Activated T-cell treated with anti-CD3 and anti-CD28 coated beads for 24 hours (primary cell): ENCODE measurements at places on chromosomes 7 and 10.
A peak's percentile ranks its signal among the peaks of the same experiment; 100 is the strongest.

DNA sequence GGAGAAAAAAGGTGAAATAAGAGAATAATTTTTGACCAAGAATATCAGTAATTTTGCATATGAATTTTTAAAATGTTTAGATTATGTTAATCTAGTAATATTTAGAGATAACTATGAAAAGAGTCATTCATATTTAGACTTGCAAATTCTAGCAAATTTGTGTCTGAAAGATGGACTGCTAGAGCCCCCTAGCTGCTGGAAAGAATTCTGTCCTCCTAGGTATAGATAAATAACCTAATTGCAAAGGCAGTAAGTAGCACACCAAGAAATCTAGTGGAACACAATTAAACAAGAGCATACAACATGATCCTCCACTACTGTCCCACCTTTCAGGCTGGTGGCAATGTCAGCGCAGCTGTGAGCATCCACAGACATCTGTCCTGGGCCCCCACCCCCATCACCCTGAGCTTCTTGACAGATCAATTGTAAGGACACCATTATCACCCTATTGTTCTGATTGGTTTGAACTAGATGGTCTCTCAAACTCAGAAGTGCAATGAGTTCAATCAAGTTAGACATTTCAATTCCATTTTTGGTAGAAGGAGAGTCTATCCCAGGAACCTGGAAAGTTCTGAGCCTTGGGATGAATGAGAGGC, 15.0 kb upstream of the GFRA1 start:
- no peak for DNase-seq

GRCh38 chr10:77586719-77587415, 50.7 kb downstream of the KCNMA1 start:
- no peak for DNase-seq

DNA sequence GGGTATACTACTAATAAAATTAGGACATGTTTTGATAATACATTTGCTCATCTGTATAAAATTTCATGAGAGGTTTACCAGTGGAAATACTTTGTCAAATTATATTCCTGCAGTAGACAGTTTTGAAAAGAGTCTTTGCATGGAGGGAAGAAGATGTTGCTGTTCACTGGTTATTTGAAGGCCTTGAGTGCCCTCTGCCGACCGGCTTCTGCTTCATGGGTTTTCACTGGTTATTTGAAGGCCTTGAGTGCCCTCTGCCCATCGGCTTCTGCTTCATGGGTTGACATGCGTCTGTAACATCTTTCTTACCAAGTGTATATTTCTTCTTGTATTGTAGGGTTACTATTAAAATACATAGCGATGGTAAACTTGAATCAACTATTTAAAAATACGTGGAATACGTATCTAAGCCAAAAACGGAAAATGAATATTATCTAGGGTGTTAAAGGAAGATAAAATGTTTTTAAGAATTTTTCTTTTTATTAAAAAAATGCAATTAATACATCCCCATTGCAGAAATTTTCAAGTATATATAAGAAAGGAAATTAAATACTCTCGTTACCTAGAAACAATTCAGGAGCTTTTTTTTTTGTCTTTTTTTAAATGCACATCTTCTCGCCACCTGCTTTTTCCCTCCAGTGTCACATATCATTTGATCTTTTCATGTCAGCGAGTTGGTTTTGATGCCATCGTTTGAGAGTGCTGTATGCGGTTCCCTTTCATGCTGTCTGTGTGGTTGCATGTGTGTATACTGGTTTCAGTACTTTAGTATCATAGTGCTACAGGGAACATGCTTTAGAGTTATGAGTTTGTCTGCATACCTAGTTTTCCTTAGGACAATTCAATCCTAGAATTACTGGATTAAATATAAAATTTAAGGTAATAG, 73.4 kb downstream of the SHH start:
- DNase-seq: peak; percentile 47

- no peak for DNase-seq
Observed at GRCh38 chr7:85065306-85065705, 121.5 kb downstream of the SEMA3D start.

- no peak for DNase-seq
Observed at GRCh38 chr10:104308439-104308903, 29.8 kb downstream of the ITPRIP start.

DNA sequence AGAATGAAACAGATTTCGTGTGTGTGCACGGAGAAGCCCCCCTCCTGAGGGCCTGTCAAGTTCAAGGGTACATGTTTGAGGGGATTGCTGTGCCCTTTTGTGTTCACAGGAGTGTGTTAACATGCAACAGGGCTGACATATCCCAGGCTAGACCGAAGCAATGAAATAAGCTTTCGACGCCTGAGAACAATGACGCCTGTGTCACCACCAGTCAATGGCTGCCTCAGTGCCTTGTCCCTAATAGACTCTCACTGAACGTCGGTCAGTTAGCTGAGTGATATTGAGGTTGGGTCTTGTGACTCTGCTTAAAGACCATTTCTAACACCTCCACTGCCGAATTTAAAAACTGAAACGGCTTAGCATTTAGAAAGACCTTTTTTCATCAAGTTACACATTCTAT, 175.2 kb upstream of the TCF7L2 start:
- DNase-seq: no peak

DNA sequence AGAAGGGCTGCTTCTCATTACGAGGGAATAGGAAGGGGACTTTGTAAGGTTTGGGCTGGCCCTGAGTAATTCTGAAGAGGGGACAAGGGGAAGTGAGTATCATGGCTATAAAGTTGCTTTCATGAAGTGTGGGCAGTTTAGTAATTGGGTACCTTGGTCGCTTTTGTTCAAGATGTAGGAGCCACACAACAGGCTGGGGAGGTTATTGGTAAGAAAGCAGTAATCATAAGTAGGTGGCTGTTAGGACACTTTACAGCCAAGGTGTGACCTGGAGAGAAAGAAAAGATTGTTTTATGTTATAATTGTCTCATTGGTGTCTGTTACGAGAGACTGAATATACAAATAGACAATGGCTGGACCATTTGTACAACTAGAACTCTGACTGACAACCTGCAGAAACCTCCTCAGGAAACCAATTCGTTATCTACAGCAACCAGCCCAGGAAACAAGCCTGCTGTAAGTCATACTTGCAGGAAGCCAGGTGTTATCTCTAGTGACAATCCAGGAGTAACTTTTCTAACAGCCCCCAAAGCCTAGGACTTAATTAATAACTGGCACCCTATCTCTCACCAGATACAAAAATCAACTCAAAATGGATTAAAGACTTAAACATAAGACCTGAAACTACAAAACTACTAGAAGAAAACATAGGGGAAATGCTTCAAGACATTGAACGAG, 5.0 kb upstream of the CCM2 start:
- DNase-seq: no peak

GRCh38 chr10:86377797-86378146, 11.2 kb upstream of the GRID1 start:
- no peak for DNase-seq

- DNase-seq: no peak
Observed at GRCh38 chr10:93445097-93445960, 36.8 kb downstream of the MYOF start.

GRCh38 chr10:49526619-49527018, 12.3 kb downstream of the ERCC6 start:
- no peak for DNase-seq

DNA sequence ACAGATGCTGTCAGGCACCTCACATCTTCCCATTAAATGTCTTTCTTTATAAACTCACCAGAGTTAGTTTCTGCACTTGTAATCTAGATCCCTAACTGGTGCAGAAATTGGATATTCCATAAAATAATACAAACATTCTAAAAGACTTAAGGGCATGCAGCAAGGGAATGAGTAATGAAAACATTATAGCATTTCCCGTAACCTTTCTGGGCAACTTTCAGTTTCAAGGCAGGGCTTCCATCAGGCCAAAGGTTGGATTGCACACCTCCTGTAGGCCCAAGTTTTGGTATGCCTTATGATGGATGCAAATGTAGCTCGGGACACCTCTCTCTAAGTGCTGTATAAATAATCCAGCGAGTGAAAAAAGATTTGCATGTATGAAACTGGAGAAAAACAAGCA, 129.9 kb upstream of the LYZL2 start:
- DNase-seq: no peak

- no peak for DNase-seq
Observed at GRCh38 chr10:4194231-4194630, 409.2 kb upstream of the KLF6 start.

GRCh38 chr7:39951226-39952194, 1.5 kb downstream of the CDK13 start:
- DNase-seq: peak; percentile 55

- no peak for DNase-seq
Observed at GRCh38 chr7:133290676-133291333, 37.9 kb downstream of the EXOC4 start.

GRCh38 chr10:103835096-103836050, 20.0 kb downstream of the SH3PXD2A start:
- no peak for DNase-seq

DNA sequence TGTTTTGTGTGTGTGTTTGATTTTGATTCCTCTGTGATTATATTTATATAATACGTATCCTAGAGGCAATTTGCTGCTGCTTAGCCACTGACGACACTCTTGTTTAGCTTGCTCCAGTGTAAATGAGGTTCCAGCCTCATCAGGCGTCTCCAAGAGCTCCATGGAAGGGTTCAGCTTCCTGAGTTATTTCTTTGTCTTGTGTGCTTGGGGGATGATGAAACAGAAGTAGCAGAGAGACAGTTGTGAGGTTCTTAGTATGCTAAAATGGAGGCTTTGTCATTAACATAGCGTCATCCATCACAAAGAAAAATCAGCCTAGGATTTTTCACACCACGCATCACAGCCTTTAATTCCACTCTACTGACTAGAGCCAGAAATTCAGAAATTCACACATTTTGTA, 85.1 kb downstream of the KLF6 start:
- no peak for DNase-seq

- DNase-seq: peak; percentile 83
Observed at GRCh38 chr10:114526504-114527238, 122.4 kb upstream of the AFAP1L2 start.

- no peak for DNase-seq
Observed at GRCh38 chr7:128105228-128106022, 74.2 kb upstream of the LRRC4 start.

- no peak for DNase-seq
Observed at GRCh38 chr10:90179696-90180407, 478.5 kb downstream of the KIF20B start.

DNA sequence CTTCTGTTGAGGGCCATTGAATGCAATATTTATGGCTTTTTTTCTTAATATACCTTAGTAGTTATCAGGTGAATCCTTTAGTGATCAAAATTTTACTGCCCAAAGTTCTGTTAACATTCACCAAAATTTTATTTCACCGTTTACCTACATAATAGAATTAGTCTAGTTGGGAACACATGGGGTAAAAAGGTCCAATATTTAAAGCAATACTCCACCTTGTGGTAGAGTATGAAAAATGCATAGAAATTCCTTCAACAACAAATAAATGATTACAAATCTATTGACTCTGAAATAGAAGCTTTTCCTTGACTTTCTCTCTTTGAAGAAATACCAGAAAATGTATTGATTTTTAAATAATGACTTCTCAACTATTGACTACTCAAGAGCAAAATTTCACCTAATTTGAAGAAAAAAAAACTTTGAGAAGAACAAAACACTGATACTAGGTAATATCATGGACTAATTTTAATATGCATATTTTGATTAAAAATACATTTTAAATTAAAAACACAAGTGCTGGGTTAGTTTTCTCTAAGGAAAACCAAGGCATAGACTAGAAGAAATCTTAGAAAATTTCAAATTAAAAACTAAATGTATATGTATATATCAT, 43.3 kb downstream of the POLR1F start:
- no peak for DNase-seq

DNA sequence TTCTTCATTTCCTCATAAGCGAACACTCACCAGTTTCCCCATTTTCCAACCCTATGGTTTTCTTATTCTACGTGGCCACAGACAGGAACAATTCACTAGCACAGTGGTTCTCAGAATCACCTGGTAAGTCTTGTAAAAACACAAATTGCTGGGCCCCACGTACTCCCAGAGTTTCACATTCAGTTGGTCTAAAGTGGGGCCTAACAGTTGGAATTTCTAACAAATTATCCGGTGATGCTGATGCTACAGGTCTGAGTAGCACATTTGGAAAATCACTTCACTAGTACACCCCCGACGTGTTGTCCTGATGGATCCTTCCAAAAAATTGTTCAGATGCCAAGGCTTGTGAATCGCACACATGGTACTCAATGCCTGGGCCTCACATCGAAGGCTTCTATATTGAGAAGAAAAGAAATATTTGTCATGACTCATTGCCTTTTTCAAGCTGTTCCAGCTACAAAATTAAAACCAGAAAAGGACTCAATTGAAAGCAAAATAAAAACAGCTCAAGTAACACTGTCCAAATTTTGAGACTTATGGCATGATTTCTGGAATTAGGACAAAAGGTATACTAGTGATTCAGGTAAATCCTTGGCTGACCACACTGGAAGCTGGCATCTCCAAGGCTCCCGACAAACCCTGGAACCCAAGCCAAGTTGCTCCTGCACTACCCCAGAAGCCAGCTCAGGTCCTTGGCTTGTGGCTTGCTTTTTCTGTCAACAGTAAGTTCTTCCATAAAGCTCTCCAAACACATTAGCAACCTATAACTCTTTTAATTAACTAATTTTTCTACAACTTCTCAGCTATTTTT, 12.9 kb upstream of the VIM start:
- DNase-seq: no peak

GRCh38 chr10:15395935-15396334, 24.8 kb upstream of the FAM171A1 start:
- DNase-seq: no peak

- peak; percentile 40 for DNase-seq
Observed at GRCh38 chr7:134458341-134458805, 527 bp downstream of the AKR1B1 start.

GRCh38 chr7:16270844-16271243, 150.5 kb downstream of the CRPPA start:
- DNase-seq: no peak

DNA sequence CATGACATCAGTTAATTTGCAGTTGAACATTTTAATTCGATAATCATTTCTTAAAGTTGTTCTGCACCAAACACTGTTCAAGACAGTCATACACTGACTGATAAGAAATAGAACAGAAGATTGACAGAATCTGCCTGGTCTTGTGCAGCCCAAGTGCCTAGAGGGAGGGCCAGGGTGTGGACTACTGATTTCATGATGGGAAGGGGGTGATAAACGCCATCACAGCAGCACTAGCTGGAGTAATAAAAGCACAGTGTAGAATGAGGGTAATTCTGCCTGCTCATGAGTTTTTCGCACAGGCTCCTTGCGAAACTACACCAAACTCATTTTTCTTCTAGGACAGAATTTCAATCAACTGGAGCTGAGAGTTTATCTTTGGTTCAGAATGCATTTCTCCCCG, 270.1 kb downstream of the ARL4A start:
- no peak for DNase-seq

- DNase-seq: no peak
Observed at GRCh38 chr7:18864967-18865366, 252.5 kb downstream of the TWIST1 start.
